ENCODE measurements at places on chromosomes 6 and 20.

DNA sequence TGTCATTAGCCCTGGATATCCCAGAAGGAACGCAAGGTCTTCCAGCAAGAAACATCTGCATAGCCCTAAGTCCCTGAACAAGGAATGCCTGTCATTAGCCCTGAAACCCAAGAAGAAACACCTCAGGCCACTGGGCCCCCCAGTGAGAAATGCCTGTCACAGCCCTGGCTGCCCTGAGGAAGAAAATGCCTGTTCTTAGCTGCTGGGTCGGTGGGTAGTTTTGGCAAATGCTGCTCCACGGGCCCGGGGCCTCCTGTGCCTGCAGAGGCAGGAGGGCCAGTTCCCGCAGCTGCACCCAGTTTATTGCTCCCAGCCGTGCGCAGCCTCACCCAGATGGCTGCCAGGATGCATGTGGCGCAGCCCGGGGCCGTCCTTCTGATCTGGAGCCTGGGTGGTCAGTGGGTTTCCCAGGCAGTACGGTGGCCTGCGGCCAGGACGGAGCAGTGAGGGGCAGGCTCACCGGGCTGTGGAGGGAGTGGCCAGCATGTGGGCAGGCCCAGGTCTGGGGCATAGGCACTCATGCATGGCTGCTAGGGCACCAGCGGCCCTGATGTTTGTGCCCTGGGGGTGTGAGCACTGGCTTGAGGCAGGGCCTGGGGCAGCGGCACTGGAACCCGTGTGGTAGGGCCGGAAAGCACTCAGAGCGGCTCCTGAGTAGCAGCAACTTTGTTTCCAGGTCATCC lies 219.0 kb downstream of the ERMARD start:
- no peak for DNase-seq

GRCh38 chr20:25389858-25390537 lies 637 bp downstream of the ABHD12 start:
- no peak for DNase-seq

GRCh38 chr6:44036699-44037101 lies 90.6 kb downstream of the MRPL14 start:
- DNase-seq: no peak

DNA sequence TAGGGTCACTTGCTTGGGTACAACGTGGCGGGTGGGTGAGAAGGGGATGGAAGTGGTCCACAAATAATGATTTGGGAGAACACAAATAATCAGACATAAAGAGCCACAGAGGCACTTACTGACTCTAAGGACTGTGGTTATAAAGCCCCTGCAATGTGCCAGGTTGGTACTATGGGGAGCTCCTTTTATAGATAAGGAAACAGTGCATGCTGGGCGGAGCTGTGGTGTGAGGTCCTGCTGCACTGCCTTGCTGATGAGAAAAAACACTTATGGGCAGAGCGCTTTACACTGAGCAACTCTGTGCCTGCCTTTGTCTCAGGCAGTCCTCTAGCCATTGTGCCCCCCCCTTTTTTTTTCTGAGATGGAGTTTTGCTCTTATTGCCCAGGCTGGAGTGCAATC lies 29.1 kb upstream of the SCRT2 start:
- DNase-seq: no peak

DNA sequence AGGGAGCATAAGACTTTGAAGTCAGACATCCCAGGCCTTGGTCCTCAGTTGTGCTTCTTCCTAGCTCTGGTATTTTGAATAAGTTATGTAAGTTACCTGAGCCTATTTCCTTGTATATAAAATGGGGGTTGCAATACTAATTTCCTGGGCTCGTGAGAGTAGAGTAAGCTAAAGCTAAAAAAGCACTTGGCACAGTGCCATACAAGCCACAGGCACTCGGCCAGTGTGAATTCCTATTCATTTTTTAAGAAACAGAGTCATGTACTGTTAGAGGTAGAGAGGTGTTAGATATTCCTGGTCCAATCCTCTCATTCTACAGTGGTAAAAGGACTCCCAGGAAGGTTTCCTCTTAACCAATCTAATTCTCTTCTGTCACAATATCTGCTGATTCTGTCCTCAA lies 79.6 kb upstream of the EPB41L1 start:
- DNase-seq: no peak

DNA sequence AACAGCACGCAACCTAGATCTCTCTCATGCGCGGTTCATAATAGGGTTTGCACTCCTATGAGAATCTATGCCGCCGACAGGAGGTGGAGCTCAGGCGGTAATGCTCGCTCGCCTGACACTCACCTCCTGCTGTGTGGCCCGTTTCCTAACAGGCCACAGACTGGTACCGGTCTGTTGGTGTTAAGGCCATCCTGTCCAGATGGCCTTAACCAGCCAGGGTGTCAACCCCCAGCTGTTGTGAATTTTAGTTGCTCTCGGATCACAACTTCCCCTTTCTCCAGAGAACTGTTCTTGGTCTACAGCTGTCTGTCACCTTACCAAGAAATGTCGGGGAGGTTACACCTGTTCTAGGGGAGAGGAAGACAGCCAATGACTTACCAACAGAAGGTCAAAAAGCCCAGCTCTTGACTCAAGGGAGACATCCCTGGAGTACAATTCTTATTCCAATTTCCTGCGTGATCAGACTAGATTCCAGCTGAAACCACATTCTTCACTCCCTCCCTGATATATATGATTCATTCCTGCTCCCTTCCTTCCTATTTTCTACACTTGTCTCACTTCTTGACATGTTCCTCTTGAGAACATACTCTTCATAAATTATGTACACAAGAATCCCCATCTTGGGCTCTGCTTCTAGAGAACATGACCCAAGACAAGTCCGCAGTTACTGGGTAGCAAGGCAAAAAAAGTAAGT lies 23.1 kb upstream of the DNAAF9 start:
- DNase-seq: no peak

GRCh38 chr6:166955121-166955864 lies 1.1 kb downstream of the RNASET2 start:
- DNase-seq: peak; percentile 38

GRCh38 chr6:148395583-148396101 lies 53.0 kb downstream of the SASH1 start:
- peak; percentile 73 for DNase-seq

- peak; percentile 64 for DNase-seq
These were observed 42.0 kb upstream of the PLCG1 start for GRCh38 chr20:41095110-41095969.

DNA sequence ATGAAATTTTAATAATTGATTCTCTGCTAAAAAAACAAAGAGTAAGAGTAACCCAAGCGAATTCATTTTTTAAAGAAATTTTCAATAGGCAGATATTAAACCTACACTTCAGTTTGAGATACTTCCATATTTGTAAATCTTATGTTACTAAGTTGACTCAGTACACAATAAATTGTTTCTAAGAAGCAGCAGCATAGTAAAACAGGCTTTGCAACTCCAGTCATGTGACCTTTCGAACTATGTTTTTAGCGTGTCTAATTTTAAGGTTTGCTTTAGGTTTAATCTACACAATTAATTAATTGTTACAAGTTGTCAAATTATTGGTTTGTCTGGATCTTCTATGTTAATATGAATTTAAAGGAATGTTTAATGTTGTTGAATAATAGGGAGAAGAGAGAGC lies 708.9 kb upstream of the CITED2 start:
- no peak for DNase-seq

Data from pons (tissue), 1 donor.